ENCODE measurements at places on chromosomes 2 and 18.

- peak; percentile 46 for DNase-seq
Observed at GRCh38 chr18:9771261-9771976, 63.3 kb downstream of the RAB31 start.

GRCh38 chr18:8754995-8755960 lies 49.9 kb downstream of the MTCL1 start:
- DNase-seq: peak; percentile 33

DNA sequence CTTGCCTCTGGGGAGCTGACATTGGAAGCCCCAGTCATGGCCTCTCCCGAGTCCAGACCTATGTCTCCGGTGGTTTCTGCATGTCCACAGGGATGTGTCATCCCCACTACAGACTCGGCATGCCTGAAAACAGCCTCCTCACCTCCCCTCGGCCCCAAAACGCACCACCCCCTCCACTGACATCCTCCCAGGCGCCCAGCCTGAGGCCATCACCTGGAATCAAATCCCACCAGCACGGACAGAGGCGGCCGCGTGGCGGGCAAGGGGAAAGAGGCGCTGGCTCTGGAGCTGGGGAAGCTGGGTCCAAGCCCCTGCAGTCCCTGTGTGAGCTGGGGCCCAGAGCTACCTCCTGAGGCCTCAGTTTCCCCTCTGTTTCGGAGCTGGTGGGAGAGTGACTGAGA lies 69.9 kb upstream of the SMAD7 start:
- DNase-seq: no peak

DNA sequence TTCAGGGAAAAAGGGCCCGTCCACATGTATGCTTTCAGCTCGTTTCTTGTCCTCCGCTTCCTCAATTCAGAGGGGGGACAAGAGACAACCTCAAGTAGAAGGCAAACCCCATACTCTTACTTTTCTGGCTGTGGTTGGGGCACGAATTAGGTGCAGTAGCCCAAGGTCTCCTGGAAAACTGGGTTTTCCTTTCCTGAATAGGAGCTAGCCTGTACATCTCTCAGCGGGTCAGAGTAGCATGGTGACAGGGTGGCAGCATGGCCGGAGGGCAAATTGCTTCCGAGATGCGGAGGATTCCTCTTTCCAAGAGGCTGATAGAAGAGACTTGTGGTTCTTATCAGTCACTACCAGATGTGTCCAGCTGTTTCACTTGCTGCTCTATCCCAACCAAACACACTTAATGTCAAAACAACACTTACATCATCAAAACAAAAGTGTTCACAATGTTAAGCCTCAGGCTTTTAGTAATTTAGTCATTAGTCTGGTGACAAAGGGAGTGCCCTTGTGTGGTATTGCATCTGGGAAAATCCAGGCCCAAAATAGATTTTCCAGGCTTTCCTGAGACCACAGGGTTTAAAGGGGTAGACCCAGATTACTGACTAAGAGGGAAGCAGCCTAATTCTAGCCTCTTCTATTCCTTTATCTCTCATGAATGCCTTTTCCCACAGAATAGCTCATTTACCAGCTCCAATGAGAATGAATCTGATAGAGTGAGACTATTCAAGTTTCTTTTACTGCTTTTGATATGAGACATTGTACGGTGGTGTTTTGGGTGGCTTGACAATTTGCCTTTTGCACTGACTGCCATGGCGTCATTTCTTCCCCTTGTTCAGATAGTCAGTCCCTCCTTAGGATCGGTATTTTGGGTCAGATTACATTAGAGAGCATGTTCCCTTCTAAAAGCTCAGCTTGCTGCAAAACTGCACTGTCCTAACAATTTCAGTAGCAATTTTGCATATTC lies 162.0 kb downstream of the LTBP1 start:
- DNase-seq: no peak

- no peak for DNase-seq
Observed at GRCh38 chr2:126368758-126369157, 287.2 kb upstream of the GYPC start.

DNA sequence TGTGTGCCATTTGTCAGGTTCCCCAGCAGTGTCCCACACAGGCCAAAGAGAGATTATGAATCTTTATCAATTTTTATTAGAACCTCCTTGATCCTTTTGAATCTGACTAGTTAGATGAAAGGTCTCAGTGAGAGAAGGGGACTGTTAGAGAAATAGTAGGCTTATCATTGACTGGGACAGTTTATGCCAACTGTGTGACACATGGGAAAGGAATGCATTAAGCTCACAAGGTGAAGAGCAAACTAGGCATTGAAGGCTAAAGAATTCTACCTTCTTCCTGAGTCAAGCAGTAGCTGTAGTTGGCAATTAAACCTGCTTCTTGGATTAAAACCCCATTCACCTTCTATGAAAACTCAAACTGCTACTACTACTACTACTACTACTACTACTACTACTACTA lies 389.6 kb upstream of the CDH19 start:
- no peak for DNase-seq

- DNase-seq: no peak
Observed at GRCh38 chr18:73381016-73381698, 513.4 kb upstream of the NETO1 start.

DNA sequence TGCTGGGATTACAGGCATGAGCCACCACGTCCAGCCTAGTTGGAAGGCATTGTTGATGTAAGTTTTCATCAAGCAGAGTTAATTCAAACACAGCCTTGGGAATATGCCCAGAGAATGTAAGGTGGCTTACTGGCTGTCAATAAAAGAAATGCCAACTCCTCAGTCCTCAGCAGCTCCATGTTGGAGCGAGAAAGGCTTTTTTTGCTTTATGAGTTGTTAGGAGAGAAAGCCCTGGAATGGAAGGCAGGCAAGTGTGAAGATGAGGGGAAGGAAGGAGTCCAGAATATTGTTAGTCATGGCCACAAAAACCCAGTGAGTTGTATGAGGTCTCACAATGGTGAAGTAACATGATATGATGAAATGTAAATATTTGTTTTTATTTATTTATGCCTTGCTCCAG lies 57.1 kb downstream of the MAP4K4 start:
- DNase-seq: no peak

GRCh38 chr2:236947294-236947693 lies 138.4 kb upstream of the COPS8 start:
- no peak for DNase-seq

DNA sequence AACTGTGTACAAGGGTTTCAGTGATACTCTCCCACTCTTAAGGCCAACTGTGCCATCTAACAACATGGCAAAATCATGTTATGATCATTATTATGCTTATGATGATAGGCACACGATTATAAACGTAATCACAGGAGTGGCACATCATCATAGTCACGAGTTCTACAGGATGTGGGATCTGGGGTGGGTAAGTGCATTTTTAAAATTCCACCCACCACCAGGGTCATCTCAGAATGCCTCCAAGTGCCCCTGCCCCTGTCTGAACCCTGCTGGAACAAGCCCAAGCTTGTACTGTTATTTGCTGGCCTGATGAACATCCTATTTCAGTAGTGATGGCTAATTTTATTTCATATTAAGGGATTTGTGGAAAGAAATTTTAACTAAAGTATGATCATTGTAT lies 117.8 kb downstream of the PTPRM start:
- no peak for DNase-seq

DNA sequence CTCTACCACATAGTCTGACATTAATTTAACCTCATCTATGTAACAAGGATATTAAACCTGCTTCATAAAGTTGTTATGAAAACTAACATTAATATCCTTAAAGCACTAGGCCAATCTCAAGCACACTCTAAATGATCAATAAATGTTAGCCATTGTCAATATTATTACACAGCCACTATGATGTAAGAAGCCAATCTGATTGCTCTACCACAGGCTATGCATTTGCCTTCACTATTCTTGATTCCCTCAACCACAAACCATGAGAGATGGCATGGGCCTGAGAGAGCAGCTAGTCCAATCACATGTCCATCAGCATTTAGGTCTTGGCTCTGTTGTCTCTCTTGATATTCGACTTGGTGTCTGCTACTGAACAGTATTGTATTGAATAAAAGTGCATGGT lies 4.2 kb downstream of the SLC25A12 start:
- no peak for DNase-seq

- DNase-seq: no peak
Observed at GRCh38 chr2:239460780-239461179, 60.0 kb upstream of the HDAC4 start.

GRCh38 chr2:10449838-10450691 lies 1.9 kb upstream of the ODC1 start:
- no peak for DNase-seq

- no peak for DNase-seq
Observed at GRCh38 chr2:100935372-100935752, 66.7 kb upstream of the RPL31 start.

GRCh38 chr18:60003610-60004185 lies 103.9 kb downstream of the PMAIP1 start:
- no peak for DNase-seq

DNA sequence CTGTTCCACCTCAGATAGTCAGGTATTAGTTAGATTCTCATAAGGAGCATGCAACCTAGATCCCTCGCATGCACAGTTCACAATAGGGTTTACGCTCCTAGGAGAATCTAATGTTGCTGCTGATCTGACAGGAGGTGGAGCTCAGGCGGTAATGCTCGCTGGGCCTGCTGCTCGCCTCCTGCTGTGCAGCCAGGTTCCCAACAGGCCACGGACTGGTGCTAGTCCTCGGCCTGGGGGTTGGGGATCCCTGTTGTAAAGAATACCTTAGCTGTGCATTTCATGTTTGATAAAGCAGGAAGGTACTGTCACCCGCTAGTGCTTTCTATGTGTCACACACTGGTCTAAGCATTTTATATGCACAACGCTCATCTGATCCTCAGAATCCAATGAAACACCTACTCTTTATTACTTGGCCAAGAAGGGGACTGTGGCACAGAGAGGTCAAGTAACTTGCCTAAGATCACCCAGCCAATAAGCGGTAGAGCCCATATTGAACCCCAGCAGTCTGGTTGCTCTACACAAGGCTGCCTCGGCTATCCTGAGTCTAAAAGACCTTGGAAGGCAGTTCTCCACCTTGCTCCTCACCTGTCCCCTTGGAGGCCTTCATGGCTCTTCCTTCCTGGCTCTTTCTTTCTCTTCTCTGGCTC lies 35.8 kb downstream of the SLC4A3 start:
- DNase-seq: no peak

DNA sequence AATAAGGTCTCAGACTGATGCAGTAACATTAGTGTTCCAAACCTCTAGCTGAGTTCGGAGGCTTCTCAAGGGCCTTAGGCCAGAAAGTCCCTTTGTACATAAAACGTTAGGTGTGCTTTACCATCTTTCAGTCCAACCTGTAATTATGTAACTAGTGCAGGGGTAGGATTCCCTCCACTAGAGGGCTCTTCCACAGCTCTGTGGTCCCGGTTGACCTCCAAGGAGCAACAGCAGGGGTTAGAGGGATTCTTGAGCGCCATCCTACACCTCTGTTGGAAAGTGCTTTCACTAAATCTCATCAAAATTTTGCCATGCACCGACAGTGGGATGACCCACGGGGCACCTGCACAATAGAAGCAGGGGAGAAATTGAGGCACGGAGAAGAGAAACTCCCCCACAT lies 155.8 kb upstream of the LRP1B start:
- DNase-seq: no peak

DNA sequence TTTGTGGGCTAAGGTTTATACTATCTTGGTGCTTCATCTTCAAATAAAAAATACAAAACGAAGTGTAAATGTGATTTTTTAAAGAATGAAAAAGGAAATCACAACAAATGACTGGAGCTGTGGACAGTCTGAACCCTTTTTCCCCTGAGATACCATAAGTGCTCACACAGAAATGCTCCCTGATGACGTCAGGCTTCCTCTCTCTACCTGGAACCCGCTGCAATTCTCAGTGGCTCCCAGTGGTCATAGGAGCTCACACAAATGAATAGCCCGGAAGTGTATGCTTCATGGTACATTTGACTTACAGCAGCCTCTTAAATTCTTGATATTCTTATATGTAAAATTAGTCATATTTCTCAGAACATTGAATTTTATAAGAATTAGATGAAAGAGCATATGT lies 249.7 kb upstream of the GYPC start:
- DNase-seq: no peak

GRCh38 chr2:19274439-19274838 lies 84.0 kb downstream of the OSR1 start:
- no peak for DNase-seq

DNA sequence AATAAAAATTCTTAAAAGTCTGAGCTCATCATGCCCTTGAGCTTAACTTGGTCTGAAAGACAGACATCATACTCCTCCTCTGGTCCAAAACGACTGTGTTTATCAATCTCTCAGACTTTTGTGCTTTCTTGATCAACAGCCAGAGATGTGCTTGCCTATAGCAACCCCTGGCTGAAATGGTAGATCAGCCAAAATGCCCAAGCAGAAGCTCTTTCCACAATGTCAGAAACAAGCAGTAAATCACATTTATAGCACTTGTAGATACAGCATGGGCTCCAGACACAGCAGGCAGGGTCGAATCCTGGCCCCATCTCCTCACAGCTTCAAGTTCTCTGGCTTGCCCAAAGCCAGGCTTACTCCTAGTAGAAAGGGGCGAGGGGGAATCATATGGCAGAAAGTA lies 110.4 kb upstream of the FOSL2 start:
- no peak for DNase-seq

DNA sequence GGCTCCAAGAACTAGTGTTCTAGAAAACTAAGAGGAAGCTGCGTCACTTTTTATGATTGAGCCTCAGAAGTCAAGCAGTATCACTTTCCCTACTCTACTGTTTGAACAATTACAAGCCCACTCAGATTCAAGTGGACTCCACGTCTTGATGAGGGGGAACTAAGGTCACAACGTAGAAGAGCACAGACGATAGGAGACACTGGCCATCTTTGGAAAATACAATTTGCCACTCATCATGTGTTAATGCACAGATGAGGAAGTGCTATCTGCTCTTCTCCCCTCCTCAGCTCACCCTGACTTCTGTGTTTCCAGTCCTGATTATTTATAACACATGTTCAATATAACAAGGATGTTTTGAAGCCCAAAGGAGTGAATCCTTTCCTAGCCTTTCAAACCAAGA lies 76.1 kb upstream of the CYP1B1 start:
- no peak for DNase-seq

- DNase-seq: no peak
Observed at GRCh38 chr2:217186668-217187159, 326.9 kb upstream of the TNP1 start.

DNA sequence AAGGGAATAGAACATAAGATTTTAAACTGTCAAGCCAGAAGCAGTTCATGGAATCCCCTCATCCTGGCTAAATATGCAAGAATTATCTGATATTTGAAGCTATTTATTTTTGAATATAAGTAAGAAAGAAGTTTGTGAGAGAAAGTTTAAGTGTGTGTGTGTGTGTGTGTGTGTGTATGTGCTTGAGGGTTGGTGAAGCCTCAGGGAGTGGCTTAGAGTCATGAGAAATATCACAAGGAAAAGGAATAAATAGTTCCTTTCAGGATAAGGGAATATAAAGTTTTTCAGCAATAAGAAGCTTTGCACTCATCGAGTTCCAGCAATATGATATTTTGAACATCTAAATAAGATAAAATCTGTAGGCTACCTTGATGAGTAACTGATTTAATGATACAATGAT lies 359.6 kb downstream of the MEIS1 start:
- DNase-seq: no peak

DNA sequence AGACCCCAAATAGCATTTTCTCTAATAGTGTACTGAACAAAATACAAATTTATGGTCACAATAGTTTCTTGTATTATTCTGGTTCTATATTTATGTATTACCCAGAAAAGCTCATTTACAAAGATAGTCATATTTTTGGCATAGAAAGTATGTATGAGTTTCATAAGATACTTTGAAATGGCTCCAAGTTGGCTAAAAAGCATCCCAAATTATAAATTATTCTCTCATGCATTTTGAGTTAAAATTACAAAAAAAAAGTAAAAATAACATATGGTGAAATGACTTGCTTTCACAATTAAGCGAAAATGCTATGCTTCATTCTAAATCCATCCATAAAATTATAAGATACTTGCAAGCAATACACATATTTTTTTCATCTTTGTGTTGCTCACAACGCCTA lies 530.7 kb downstream of the ZNF804A start:
- no peak for DNase-seq

All from stimulated activated CD4-positive, alpha-beta T cell treated with anti-CD3 and anti-CD28 coated beads, Interleukin-1b, Interleukin-23, amount 100 ng/mL, for 48 hours (primary cell).